HFFc6 (cell line): ENCODE measurements at places on chromosomes 12 and 14.

DNA sequence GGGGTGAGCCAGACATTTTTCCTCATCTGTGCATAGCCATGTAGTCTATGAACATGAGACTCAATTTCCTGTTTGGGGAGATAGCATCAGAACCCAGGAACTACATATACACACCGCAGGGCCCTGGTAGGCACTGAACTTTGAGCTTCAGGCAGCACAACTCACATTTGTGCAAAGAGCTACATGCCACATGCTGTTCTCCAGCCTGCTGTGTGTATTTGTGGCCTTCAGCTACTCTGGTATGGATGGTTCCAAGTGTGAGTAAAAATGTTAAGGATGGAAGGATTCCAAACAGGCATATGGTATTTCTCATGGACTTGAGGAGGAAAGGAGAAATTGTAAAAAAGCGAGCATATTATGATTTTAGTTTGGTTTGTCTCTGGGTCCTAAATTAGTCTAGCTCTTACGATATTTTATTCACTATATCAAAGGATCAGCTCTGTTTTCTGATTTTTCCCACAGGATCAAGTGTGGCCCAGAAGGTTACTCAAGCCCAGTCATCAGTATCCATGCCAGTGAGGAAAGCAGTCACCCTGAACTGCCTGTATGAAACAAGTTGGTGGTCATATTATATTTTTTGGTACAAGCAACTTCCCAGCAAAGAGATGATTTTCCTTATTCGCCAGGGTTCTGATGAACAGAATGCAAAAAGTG, 422.4 kb upstream of the OR4E1 start:
- no peak for DNase-seq

GRCh38 chr12:121812320-121812871, 8.6 kb downstream of the SETD1B start:
- peak; percentile 59 for DNase-seq

DNA sequence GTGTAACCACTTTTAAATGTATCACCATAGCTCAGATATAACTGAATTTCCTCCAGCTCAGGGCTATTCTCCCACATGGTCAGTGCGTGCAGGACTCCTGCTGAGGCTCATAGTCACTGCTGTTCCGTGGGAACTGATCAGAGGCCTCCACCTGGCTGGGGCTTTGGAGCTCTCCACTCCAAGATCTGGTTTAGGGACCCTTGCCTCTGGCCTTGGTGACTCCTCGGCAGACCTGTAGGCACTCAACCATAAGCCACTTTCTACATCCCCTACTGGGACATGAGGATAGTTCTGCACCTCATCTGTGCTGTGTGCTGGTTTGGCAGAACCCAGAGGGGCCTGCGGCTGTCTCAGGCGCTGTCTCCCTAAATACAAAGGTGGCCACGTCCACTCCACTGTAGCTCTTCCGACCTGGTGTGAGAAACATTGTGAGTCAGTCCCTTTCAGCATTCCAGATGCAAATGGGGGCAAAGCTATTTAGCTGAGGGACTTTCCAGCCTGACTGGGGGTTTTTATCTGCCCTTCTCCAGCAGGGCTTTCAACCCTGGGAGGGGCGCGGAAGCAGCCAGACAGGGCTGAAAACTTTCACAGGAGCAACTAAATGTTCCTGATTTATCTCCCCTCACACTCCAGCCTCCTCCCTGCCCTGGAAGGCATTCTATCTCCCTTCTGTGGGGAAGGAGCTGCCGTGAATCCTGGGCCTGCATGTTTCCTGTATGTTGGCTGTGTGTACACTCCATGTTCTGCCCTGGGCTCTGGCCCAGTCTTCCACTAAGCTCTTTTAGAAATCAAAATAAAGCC, 218.3 kb upstream of the DAAM1 start:
- no peak for DNase-seq

DNA sequence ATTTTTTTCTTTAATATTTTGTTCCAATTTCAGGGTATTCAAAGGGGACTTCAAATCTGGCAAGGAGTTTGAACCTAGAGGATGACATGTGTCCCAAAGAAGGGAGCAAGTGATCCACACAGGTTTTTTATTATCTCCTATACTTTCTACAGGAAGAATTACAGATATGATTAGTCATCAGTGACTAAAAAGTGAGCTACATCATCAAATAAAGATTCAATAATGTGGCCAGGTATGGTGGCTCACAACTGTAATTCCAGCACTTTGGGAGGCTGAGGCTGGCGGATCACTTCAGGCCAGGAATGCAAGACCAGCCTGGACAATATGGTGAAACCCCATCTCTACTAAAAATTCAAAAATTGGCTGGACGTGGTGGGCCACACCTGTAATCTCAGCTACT, 24.2 kb downstream of the GLT8D2 start:
- no peak for DNase-seq

- DNase-seq, result no peak
Measured at GRCh38 chr12:11686120-11686519, 36.6 kb downstream of the ETV6 start.

DNA sequence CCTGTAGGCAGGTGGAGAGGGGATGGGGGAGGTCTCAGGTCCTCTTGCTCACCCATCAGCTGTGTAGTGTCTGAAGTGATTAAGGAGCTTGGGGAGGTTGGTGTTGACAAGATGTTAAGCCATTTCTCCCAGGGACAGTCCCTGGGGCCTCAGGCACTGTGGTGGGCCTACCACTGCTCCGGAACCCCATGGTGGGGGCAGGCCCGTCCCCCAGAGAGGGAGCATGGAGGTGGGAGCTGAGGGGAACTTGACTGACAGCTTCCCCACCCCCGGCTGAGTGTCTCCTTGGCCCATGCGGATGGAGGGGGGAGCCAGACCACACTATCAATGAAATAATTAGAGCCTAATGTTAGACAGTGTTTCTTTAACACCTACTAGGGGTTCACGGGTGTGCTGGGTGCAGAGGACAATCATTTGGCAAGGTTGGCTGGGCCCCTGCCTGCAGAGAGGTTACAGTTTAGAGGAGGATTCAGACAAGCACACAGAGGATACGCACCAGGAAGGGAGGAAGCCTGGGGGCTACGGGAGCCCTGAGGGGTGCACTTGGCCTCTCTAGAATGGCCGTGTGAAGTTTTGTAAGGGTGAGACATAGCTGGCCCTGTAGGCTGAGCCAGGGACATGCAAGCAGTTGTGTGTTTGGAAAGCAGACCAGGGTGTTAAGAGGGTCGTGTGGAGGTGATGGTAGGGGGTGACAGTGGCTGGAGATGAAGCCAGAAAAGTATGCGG, 19.3 kb upstream of the KRT80 start:
- no peak for DNase-seq

- DNase-seq, result no peak
Measured at GRCh38 chr12:34287437-34287836, 265.1 kb downstream of the ALG10 start.

GRCh38 chr12:22160396-22161003, 114.5 kb downstream of the CMAS start:
- DNase-seq, result no peak

DNA sequence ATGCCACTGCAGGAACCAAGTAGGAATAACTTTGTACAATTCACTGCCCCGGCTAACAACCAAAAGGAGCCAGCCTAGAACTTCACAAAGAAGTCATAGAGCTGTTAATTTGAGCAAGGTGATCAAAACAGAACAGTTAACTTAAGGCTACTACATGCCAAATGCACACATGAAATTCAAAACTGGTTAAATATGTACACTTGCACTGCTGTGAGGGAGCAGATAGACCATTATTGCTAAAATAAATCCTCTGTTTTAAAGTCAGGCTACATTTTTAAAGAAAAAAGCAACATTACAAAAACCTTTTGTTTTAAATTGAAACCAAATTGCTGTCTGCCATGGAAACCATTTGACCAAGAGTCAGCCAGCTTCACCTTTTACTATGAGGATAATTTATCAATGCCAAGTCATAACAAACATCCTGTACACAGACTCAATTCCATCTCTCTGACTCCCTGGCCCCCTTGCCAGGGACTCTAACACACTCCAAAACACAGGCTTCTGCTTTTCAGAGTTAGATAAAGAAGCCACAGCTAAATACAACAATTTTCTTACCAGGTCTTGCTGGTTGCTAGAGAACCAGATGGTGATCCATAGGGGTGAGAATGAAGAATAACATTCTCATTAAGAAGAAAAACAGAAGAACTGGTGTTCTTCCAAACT, 84.0 kb downstream of the LRP6 start:
- peak; percentile 29 for DNase-seq

- DNase-seq, result no peak
Measured at GRCh38 chr12:22121224-22121623, 75.2 kb downstream of the CMAS start.

- DNase-seq, result no peak
Measured at GRCh38 chr12:132359971-132360370, 30.6 kb upstream of the GALNT9 start.

DNA sequence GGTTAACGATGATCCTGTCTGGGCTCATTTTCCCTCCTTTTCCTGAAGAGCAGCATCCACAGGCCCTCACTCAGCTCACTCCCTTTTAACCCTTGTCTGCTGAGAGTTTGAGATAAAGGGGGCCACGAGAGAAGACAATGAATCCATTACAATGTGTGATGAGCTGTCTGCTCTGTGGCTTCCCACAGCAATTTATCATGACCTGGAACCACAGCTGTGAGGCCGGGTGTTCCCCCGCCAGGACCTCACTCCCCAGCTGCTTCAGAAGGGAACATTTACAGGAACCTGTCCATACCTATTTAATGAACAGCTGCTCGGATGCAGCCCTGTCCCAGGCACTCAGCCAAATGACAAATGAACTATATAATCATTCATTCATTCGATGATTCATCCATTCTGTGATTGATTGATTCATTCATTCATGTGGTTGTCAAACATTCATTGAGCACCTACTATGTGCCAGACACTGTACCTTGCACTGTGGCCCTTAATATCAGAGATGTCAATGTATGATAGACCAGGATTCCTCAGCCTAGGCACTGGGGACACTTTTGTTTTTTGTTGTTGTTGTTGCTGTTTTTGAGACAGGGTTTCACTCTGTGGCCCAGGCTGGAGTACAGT, 18.5 kb upstream of the P2RX7 start:
- DNase-seq, result no peak

DNA sequence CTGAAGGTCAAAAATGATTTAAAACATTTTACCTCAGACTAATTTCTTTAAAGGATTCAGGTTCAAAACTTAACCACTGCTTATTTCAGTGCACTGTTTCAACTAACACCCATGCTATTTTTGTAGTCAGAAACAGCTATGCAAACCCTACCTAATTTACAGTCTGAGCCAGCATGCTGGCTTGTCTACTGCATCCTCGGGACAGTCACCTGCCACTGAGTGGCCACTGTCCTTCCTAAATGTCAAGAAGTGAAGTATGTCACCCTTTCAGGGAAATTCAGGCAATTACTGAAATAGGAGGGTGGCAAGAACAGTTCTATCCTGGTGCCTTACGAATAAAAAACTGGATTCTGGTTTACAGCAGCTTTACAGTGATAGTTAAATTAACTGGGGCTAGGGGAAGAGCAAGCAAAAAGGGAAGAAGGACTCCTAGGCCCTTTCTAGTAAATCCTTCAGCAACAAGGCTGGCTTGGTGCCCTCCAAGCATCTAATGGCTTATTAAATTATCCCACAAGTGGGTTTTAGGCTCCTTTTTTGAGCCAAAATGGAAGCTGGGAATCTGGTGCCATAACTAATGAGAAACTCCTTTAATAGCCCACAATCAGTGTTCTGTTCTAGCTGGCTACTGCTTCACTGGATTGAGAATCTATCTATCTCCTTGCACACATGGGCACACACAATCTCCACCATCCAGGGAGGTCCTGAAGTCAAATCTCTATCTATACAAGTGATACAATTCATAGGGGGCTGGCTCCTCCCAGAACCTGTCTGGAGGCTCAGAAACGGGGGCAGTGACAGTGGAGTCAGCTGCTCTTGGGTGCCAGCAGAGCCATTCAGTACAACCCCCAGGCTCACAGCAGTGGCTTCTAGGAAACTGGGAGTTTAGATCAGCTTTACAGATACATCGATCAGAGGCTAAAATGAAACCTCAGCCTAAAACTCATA, 43.4 kb downstream of the SH2B3 start:
- no peak for DNase-seq

DNA sequence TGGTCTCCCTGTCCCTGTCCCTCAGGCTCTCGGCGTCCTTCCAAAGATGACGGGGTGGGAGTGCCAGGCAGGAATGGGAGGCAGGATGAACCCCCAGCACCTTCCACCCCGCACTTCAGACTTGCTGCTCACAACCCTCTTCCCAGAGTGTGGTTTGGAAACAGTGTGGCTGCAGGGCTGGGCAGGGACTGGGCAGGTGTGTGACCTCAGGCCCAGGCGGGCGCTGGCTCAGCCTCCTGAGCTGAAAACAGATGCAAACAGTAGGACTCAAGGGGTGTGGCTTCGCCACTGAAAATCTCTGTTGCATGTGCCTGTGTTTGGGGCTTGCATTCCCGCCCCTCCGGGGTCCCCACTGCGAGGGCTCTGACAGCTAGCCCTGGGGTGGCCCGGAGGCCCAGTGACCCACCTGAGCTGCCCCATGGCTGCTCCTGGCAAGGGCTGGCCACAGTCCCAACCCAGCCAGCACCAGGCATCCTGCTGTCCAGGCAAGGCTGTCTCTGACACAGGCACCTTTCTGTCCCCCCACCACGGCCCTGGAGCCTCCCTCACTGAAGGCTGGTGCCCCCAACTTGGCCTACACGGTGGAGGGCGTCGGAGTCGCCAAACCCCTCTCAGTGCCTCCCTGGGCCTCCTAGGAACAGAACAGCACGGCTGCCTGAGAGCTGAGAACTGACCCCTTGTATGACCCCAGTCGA, 46.1 kb downstream of the BEGAIN start:
- DNase-seq, result no peak

DNA sequence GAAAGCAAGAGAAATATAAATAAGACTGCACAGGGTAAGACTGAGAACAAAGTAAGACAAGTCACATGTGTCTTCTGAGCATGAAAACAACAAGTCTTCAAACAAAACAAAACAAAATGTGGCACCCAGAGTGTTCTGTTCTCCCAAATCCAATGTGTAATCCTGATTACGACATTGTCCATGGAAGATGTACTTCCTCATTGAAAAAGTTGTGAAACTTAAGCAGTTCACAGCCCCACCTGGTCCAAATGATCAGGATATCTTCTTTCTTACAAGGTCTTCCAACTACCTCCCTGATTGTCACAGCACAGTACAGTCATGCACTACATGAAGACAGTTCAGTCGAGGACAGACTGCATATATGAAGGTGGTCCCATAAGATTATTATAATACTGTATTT, 23.3 kb upstream of the NEK9 start:
- no peak for DNase-seq

GRCh38 chr12:113062502-113063395, 6.2 kb downstream of the DTX1 start:
- no peak for DNase-seq

GRCh38 chr12:59603754-59604153, 7.9 kb downstream of the SLC16A7 start:
- no peak for DNase-seq

GRCh38 chr14:75453817-75454434, 26.1 kb downstream of the JDP2 start:
- DNase-seq, result no peak

- DNase-seq, result no peak
Measured at GRCh38 chr14:44616204-44616603, 109.1 kb upstream of the FSCB start.

GRCh38 chr12:105562199-105562971, 231.9 kb downstream of the C12orf75 start:
- peak; percentile 66 for DNase-seq
